ENCODE measurements at places on chromosomes 4 and X.

GRCh38 chr4:139777757-139778156 lies 112.1 kb downstream of the MGST2 start:
- DNase-seq = no peak

- DNase-seq = peak; percentile 67
Observed at GRCh38 chrX:13357925-13358324, 38.1 kb upstream of the ATXN3L start.

- DNase-seq = no peak
Observed at GRCh38 chrX:96838537-96838936, 45.2 kb upstream of the RPA4 start.

DNA sequence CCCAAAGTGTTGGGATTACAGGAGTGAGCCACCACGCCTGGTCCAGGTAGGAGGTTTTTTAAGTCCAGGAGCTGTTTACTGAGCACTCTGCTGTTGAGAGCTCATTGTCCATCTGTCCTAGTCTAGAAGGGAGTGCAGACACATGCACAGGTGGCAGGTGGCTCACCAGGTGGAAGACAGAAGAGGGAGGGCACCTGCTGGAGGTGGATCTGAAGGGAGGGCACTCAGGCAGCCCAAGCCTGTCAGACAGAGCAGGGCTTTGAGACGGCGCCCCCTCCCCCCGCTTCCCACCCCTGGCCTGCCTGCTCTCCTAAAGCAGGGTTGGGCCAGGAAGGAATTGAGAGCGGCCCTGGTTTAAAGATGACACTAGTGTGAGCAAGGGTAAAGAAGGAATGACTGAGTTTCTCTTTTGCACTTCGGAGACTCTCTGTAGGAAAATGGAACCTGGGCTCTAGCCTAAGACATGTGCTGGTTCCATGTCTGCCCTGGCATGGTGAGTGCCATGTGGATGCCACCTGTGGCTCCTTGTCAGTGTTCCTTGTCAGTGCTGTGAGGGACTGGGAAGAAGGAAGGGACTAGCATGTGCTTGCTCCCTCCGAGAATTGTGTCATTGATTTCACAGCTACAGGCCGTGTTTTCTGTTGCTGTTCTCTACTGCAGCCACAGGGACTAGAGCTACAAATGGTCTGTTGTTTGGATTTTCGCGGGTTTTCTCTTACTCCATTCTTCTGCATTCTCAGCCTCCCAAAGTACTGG lies 108.6 kb downstream of the TNIP2 start:
- DNase-seq = no peak

GRCh38 chr4:148061141-148061481 lies 329.2 kb downstream of the ARHGAP10 start:
- no peak for DNase-seq

GRCh38 chrX:41381685-41382084 lies 47.7 kb downstream of the DDX3X start:
- peak; percentile 56 for DNase-seq

GRCh38 chr4:5186271-5187064 lies 135.2 kb downstream of the STK32B start:
- DNase-seq = no peak

- DNase-seq = no peak
Observed at GRCh38 chr4:11599064-11599463, 170.4 kb upstream of the HS3ST1 start.

- DNase-seq = peak; percentile 14
Observed at GRCh38 chr4:3009422-3009821, 46.1 kb downstream of the GRK4 start.

DNA sequence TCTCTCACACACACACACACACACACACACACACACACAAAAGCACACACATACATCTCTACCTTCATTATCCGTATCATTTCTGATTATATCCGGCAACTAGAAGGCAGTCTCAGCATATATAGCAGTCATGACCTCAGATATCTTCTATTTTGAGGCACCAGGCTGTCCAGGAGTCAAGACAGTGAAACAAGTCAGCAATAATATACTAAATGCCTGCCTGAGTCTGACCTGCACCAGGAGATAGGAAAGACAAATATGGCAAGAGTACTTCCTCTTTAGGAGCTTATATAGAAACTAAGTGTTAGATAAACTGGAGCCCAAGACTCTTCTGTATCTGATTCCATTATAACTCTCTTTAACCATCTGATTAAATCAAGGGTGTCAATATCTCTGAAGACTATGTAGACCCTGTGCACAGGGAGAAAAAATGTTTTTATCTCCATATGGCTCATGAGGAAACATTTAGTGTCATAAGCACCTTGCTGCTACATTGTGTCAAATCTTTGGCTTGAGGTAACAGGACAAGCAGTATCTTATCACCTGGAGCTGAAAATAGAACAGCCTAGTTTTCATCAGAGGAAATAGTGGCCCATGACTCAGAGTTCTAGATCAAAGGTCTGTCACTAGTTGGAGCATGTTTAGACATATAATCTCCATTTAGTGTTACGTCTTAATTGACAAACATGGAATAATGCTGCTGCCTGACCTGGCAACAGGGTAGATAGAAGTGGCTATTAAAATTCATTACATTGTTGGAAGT lies 27.0 kb upstream of the FAM47B start:
- no peak for DNase-seq

DNA sequence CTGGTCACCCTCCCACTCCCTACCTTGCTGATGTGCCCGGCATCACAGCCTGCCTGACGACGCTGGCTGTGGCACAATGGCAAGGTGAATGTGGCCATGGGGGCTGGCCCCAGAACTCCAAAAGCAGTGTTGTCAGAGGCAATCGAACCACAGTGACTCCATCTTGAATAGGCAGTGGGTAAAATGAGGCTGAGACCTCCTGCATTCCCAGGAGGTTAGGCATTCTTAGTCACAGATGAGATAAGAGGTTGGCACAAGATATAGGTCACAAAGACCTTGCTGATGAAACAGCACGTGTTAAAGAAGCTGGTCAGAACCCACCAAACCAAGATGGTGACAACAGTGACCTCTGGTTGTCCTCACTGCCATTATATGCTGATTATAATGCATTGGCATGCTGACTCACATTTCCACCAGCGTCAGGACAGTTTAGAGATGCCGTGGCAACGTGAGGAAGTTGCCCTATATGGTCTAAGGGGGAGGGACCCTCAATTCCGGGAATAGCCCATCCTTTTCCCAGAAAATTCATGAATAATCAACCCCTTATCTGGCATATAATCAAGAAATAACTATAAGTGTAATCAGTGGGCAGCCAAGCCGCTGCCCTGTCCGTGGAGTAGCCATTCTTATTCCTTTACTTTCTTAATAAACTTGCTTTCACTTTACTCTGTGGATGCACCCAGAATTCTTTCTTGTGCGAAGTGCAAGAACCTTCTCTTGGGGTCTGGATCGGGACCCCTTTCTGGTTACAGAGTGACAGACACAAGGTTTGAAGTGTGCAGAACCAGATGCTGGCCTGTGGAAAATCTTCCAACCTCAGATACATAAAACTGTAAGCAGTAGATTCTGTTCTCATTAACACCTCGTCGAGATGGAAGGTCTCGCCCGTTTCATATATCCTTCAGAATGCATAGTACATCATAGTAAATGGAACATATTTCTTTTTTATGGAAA lies 26.8 kb upstream of the CLDN24 start:
- DNase-seq = peak; percentile 97

GRCh38 chr4:52374877-52375276 lies 284.2 kb downstream of the USP46 start:
- DNase-seq = no peak

GRCh38 chrX:15761564-15762191 lies 23.6 kb downstream of the CA5B start:
- peak; percentile 33 for DNase-seq

DNA sequence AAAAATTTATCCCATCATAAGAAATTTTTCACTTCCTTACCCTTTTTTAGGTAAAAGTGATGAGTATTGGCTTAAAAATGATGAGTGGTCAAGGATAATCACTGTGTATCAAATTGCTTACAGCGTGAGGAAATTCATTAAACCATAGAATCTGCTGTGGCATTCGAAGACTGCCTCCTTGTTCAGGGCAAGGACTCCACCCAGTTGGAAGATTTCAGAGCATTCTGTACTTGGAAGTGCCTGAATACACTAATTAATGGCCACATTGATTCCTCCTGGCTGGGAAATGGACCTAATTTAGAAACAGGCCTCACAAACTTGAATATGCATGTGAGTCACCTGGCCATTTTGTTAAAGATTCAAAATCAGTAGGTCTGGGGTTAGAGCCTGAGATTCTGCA lies 83.2 kb downstream of the HHIP start:
- no peak for DNase-seq

DNA sequence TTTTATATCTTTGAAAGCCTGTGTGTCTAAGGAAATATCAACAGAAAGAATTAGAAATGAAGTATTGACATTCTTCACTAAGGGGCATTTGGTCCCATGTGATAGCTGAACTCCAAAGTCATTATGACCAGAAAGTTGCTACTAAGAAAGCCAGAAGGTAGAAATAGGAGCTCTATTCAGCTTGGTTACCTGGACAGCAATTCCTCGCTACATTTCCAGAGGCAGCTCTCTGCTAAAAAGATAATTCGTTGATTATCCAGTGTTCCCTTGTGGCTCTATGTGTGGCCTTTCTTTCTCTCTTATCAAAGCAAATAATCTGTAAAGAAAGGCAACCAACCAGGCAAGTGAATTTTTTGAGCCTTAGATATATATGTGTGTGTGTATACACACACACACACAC lies 341.3 kb downstream of the ADGRL3 start:
- DNase-seq = peak; percentile 9

- no peak for DNase-seq
Observed at GRCh38 chr4:81982846-81983540, 390.8 kb downstream of the HNRNPD start.

DNA sequence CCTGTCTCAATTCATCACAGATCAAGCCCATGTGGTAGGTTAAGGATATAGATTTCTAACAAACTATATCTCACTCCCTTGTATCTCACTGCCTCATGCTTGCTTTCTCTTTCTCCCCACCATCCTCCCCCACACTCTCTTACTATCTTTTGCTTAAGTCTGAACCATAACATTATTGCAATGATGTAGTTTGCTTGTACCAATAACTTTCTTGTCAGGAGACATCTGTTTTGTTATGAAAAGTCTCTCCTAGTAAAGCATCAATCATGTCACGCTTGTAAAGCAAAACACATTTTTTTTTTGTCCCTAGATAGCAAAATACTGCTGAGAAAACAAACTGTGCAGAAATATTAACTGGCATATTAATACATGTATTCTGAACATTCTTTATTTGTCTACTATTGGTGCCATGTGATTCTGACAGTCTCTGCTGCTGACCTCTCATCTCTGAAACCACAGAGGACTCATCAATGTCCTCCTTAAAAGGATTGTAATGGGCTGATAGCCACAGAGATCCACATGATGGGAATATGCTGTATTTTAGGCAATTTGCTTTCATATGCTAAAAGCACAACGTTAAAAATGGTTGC lies 217.5 kb downstream of the VEGFC start:
- DNase-seq = peak; percentile 8

- DNase-seq = no peak
Observed at GRCh38 chrX:18890049-18890381, 93.9 kb downstream of the PHKA2 start.

GRCh38 chr4:31807036-31807435 lies 1086.9 kb downstream of the PCDH7 start:
- peak; percentile 1 for DNase-seq

GRCh38 chr4:69489856-69490255 lies 5.8 kb downstream of the UGT2B4 start:
- DNase-seq = no peak

DNA sequence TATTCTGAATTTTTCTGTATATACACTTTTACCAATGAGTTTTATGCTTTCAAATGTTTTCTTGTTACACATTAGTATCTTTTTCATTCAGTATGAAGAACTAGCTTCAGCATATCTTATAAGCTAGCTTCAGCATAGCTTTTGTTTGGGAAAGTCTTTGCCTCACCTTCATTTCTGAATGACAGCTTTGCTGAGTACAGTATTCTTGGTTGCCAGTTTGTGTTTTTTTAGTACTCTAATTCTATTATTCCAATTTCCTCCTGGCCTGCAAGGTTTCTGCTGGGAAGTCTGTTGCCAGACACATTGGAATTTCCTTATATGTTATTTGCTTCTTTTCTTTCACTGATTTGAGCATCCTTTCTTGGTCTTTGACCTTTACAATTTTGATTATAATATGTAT lies 278.8 kb downstream of the SPATA18 start:
- DNase-seq = no peak

GRCh38 chr4:83885256-83886182 lies 349.6 kb downstream of the GPAT3 start:
- DNase-seq = no peak

- DNase-seq = no peak
Observed at GRCh38 chr4:83618991-83619645, 83.2 kb downstream of the GPAT3 start.

GRCh38 chr4:2364654-2365053 lies 53.8 kb downstream of the ZFYVE28 start:
- peak; percentile 55 for DNase-seq

GRCh38 chrX:24515447-24515846 lies 50.4 kb downstream of the PDK3 start:
- DNase-seq = peak; percentile 3

- no peak for DNase-seq
Observed at GRCh38 chr4:32031026-32031425, 1310.9 kb downstream of the PCDH7 start.

DNA sequence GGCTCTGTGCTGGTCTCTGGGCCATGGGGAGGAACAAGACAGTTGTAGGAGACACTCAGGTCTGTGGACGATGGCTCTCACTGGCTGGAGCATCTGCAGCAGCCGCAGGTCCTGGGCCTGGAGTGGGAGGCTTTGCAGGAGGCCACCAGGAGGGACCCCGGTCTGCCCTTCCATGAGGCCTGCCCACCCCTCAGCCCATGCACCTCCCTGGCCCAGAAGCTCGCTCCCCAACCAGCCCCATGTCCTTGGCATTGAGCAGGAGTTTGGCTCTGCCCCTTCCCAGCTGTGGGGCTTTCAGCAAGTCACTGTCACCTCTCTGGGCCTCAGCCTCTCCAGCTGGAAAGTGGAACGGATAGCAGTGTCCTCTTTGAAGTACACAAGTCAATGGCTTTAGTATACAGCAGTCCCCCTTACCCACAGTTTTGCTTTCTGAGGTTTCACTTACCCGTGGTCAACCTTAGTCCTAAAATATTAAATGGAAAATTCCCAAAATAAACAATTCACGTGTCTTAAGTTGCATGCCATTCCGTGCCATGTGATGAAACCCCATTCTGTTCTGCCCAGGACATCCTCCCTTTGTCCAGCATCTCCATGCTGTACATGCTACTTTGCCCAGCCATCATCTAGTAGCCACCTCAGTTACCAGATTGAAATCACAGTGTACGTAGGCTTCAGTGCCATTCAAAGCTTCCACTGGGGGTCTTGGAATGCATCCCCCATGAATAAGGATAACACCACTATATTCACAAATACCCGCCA lies 104.0 kb downstream of the CPZ start:
- no peak for DNase-seq

- DNase-seq = peak; percentile 32
Observed at GRCh38 chrX:150547375-150548115, 20.9 kb upstream of the MTM1 start.

- no peak for DNase-seq
Observed at GRCh38 chr4:124973716-124974115, 261.2 kb upstream of the ANKRD50 start.

DNA sequence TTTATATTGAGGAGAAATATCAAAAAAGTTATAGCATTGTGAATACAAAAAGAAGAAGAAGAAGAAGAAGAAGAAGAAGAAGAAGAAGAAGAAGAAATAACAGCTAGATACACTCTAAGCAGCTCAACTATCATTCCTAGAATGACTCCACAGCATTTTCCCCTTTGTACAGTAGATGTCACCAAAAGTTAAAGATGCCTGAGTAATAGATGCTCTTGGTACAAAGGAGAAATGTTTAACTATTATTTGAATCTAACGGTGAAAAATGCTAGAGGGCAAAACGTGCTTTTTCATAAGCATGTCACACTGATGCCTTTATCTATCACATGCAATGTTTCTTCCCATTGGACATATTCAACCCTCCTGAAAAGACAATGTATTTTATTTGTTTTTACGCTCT lies 178.4 kb upstream of the GPRIN3 start:
- DNase-seq = peak; percentile 5

All from fibroblast of skin of scalp (primary cell).